Activated T-helper 9 cell treated with anti-CD3 and anti-CD28 coated beads, Interleukin-2, amount 50 U/mL, for 16 hours (primary cell): ENCODE measurements at places on chromosomes 2 and 18.

DNA sequence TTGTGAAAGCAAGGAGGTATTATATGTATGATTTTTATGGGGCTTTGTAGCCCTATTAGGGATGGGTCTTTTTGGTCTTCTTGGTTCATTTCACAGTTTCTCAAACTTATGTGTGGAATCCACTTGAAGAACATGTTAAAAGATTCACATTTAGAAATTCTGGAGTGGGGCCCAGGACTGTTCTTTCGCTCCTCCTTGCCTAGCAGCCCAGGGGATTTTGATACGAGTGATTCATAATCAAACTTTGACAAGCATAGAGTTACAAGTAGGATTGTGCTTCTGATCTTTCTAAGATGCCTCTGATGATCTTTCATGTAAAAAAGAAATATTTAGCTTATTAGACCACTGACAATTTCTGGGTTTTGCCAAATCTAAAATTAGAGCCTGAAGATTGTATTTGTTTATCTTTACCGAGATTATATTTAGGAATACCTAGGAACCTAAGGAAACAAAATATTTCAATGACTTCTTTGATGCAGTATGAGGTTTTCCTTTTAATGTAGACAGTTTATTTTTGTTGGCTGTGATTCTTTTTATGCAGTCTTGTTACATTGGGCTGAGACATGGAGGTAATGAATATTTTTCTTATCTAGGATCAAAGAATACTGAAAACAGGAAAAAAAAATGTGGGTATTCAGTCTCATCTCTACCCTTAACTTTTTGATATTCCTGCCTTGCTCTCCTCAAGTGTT, 324.0 kb downstream of the PARD3B start:
- DNase-seq = no peak

DNA sequence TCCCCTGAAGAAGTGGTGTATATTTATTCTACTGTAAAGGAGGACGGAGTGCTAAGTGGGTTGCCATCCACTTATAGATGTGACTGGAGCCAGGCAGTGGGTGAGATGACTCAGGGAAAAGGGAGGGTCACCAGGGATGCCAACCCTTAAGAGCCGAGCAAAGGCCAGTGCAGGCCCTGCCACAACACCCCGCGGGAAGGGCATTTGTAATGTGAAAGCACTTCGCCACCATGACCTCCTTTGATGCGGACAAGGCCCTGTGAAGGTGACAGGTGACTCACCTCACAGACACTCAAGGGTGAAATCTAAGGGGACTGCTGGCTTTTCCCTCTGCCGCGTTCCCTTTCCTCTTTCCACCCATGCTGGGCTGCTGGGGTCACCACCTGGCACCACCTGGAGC, 50.2 kb upstream of the MRPL33 start:
- no peak for DNase-seq

DNA sequence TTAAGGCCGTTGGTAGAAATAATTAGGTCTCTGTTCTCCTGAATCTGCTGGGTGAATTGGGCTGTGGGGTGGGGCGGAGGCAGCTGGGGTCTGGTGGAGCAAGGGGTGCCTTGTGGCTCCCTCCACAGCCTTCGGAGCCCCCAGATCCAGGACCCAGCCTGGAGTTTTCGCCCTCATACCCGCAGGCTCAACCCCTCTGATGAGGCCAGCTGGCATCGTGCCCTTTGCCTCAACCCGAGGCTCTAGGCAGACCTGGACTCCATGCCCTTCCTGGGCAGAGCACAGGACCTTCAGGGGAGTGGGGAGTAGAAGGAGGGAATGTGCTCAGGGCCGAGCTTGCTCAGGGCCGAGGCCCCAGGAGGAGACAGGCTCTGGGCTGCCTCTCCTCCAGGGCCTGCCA, 50.3 kb upstream of the SMAD7 start:
- no peak for DNase-seq

DNA sequence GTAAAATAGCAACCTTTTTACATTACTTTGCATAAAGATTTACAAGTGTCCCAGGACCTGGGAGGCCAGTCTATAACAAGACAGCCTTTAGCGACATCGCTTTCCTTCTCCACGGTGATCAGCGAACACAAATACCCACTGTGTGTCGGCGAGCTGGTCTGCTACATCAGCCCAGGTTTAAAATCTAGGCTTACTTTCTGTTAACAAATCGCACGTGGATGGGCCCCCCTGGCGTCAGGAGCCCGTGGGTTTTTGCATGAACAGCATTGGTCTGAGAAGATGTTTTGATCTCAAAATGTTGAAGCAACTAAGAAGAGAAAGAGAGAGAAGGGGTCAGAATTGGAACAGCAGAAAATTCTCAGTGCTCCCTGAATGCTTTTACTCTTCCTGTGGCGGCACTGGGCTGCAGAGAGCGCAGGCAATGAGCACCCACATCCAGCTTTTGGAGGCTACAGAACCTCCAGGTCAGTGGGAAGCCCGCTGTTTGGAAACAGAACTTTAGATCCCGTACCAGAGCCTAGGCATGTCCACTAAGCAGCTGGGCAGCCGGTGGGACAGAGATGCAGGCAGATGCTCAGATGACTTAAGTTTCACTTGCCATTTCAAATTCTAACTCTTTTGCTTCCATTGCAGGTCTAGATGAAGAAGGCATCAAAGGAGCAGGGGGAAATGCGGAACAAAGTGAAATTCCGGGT, 32.9 kb downstream of the CYP27C1 start:
- DNase-seq = no peak

GRCh38 chr2:200713704-200714064, 98.0 kb upstream of the BZW1 start:
- DNase-seq = no peak

DNA sequence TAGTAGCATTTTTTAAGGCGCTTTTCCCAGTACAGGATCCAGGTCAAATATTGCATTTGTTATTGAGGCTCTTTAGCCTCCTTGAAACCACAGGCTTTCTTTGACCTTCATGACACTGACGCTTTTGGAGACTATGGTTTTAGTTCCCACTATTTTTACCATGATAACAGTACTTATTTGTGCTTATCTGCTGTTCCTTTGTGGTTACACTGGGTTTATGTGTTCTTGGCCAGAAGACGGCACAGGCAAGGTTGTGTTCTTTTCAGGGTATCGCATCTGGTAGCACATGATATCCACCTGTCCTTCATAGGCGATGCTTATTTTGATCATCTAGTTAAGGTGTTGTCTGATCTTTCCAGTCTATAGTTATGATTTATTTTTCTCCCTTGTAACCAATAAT, 16.8 kb upstream of the MBOAT2 start:
- DNase-seq = no peak

- no peak for DNase-seq
Observed at GRCh38 chr2:21715887-21716286, 592.1 kb downstream of the TDRD15 start.

GRCh38 chr2:174180165-174180724, 68.1 kb downstream of the OLA1 start:
- no peak for DNase-seq

- DNase-seq = no peak
Observed at GRCh38 chr2:235774153-235774870, 280.5 kb downstream of the AGAP1 start.

DNA sequence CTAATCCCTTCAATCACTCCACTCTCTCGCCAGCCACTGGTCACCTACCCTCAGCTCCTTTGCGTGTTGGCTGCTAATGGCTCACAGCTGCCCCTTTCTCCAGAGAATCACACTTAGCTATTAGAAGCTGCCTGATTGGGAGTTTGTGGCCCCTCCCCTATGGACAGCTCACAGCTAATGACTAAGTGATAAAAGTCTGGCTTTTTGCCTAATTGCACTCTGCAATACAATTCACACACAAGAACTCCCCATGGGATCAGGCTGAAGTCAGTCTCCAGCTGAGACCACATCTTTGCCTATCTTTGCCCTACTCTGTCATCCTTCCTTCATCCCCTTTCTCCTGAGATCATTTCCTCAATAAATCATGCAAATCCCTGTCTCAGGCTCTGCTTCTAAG, 701.9 kb upstream of the RAB6C start:
- DNase-seq = no peak

GRCh38 chr2:11478899-11479605, 13.1 kb upstream of the E2F6 start:
- no peak for DNase-seq

DNA sequence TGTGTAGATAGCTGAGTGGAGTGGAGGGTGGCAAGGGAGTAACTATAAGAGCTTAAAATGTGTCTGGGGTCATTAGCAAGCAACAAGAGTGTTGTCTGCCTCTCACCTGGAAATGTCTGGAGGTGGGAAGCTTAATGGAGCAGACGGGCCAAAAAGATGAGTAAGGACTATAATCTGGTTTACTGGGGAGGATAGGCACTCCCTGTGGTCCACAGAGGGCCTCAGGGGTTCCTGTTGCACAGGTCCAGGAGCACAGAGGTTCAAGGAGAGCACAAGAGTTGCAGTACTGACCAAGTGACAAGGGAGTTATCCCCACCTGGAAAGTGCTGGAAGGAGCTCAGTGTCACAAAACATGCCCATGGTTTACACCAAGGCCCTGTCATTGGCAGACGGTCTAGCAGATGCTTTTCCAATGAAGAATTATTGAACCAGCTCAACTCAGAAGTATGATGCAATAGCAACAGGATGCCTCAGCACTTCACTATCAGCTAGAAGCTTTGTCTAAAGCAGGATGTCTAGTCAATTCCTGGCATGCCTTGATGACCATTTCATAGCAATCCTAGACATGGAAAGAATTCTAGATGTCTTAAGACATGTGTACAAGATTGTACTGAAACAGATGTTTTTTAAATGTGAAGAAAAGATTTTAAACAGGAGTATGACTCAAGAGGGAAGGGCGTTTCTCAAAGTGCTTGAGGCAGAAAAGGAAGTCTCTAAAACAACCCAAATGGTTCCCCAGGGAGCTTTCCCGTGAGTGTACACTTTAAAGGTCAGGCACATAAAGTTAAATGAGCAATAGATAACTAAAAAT, 62.9 kb upstream of the SERPINE2 start:
- no peak for DNase-seq

GRCh38 chr2:72137498-72138010, 10.1 kb downstream of the CYP26B1 start:
- DNase-seq = peak; percentile 29

DNA sequence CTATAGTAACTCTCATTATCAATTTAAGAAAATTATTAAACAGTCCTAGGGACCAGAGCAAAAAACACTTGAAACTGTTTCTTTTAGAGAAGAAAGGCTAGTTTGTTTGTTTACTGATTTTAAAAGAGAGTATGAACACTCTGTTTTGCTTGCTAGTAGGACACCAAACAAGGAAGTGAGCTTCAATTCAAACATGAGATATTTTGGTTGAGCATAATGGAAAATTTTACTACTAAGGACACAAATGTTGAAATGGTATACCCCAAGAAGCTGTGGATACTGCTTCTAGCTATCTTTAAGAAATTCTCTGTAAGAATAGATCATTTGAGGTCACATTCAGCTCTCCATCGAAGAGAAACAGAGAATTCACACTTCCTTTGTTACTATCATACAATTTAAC, 216.3 kb upstream of the SMAD7 start:
- DNase-seq = no peak

- no peak for DNase-seq
Observed at GRCh38 chr2:236338495-236339184, 74.4 kb upstream of the ASB18 start.

GRCh38 chr18:50558948-50559751, 737 bp upstream of the MAPK4 start:
- DNase-seq = no peak

DNA sequence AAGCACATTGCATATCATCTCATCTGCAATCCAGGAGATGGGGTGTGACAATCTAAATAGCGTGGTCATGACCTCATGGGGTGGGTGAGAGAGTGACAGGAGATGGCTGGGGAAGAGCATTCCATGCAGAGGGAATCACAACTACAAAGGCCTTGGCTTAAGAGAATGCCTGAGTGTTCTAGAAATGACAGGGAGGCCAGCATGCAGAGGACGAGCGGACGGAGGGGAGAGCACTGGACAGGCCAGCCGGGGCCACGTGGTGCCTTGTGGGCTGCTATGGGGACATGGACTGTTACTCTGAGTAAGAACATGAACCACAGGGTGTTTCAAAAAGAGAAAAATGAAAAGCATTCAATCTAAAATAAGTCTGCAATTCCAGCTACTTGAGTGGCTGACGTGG, 117.9 kb upstream of the ODC1 start:
- no peak for DNase-seq

- DNase-seq = no peak
Observed at GRCh38 chr2:230737300-230737699, 24.7 kb downstream of the CAB39 start.

DNA sequence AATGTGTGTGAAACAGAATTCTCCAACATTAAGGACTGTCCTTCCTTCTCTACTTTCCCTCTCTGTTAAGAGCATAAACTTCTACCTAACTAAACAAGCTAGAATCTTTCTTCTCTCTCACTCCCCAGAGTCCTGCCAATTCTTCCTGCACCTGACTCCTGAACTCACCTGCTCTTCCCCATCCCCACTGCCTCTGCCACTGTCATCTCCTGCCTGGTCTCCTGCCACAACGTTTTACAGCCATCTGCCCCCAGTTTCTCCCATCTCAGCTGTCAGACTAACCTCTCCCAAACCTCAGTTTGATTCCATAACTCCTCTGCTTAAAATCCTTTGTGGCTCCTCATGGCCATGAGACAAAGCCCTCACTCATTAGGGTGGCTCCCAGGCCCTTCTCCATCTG, 288.3 kb upstream of the FBXO11 start:
- no peak for DNase-seq

- no peak for DNase-seq
Observed at GRCh38 chr18:708096-708495, 4.3 kb downstream of the ENOSF1 start.

DNA sequence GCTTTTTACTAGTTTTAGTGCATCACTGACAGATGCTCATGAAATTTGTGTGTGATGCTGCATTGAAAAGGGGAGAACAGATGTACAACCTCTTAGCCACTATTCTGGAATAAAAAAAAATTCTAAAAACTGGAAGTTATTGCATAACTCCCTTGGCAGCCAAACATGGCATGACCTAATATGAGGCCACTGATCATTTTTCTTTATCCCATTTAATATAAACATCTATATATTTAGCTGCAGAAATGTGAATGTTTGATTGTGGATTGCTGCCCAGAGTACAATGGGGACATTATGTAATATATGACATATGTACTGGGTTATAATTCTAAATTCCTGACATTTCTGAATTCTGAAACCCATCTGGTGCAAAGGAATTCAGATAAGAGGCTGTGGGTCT, 86.5 kb downstream of the CDCA7 start:
- no peak for DNase-seq

GRCh38 chr18:77132369-77133050, at the start of gene MBP:
Gene MBP, minus strand, starts transcription at chr18:77132783. Its CDS starts 27,522 bp downstream, at chr18:77105261.
- DNase-seq = peak; percentile 63

DNA sequence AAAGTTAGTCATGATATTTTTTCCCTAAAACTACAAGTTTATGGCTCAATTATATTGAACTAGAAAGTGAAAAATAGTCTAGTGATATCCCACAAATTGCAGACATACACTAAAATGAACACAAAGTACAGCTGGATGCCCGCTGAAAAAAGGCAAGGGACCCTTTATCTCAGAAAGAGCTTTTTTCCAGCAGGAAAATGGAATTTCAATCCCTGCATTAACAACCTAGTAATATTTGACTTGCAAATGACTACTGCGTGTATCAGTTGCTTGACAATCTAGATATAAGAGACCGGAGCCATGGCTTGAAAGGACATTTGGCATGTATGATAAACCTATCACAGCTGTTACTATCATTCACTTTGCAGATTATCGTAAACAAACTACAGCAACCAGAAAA, 49.1 kb downstream of the LRPPRC start:
- no peak for DNase-seq
